ENCODE measurements at places on chromosomes 6 and 20. TPM values are rescaled to one million over a fixed set of nuclear protein-coding genes. Genes with fewer than 3 reads are reported as not detected.

The FRK gene
- 0.05 TPM for total RNA-seq

The PGC gene
- not detected for total RNA-seq

The EDN1 gene
- total RNA-seq, result 493 TPM

The SOX4 gene
- 127 TPM for total RNA-seq

The MYT1 gene
- total RNA-seq, result not detected

The ADGRF5 gene
- 37.9 TPM for total RNA-seq

The LPA gene
- total RNA-seq, result not detected

The RAMACL gene
- 4.0 TPM for total RNA-seq

The CALHM4 gene
- total RNA-seq, result 0.72 TPM

The PNLDC1 gene
- not detected for total RNA-seq

The NOX3 gene
- not detected for total RNA-seq

The EYA4 gene
- total RNA-seq, result not detected

The RAB23 gene
- 8.8 TPM for total RNA-seq

The EDN3 gene
- not detected for total RNA-seq

The OOEP gene
- total RNA-seq, result not detected

The EPHA7 gene
- total RNA-seq, result not detected

The RBPJL gene
- total RNA-seq, result not detected

The FAM83C gene
- not detected for total RNA-seq

The PDYN gene
- total RNA-seq, result not detected

The KCNG1 gene
- 1.1 TPM for total RNA-seq

The NRN1 gene
- total RNA-seq, result 25.6 TPM

The ADRM1 gene
- total RNA-seq, result 144 TPM

The RAD21L1 gene
- not detected for total RNA-seq

The ERVFRD-1 gene
- total RNA-seq, result not detected

The ACTR5 gene
- 9.7 TPM for total RNA-seq
